Amniotic stem cell (primary cell): ENCODE measurements at places on chromosomes 4 and X.
A peak's percentile ranks its signal among the peaks of the same experiment; 100 is the strongest.

DNA sequence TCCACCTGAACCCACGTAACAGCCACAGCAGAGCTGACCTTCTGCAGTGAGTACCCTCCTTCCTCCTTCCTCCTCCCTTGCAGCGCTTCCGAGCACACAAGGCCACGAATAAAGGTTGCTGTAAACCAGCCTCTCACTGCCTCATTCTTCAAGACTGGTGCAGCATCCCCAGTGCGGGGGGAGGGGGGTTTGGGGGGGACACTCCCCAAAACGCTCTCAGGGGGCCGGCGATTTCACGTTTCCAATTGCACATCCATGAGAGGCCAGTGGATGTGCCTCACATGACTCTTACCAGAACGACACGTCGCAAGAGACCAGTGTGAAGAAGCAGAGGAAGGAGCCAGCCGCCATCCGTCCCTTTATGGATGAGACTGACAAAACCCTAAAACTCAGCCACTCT, 5.2 kb downstream of the DHRSX start:
- DNase-seq, result no peak

- no peak for DNase-seq
Observed at GRCh38 chrX:78931814-78932213, 13.4 kb upstream of the P2RY10 start.

GRCh38 chr4:99438405-99438780, 3.3 kb upstream of the ADH7 start:
- DNase-seq, result no peak

- peak; percentile 31 for DNase-seq
Observed at GRCh38 chrX:71543316-71543715, 10.4 kb downstream of the OGT start.

DNA sequence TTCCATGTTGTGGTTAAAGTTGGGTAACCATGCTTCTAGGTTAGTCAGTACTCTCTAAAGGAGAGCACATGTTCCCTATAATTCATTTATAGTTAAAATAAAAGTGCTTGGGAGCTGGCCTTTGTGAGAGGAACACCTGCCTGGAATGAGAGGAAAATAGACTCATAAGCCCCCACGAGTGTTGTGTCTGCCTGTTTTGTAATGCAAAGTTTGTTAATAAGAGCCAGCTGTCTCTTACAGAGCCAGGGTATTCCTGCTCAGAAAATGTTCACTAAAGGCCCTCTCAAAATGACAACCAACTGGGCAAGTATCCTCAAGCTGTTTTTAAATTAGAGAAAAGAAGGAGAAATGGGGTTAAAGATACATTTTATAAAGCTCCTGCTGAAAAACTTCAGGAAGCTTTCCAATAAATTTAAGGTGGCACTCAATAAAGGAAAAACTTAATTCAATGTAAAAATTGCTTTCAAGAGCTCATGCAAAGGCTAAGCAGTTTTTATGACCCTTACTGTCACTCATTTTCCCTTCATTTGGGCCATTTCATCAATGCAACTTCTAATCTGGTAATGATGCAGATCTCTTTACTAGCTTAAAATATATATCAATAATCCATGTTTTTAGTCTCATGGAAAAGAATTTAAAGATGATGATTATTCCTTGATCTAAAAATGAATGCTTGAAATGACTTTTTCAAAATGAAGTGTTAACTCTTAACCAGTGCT, 793.6 kb downstream of the STPG2 start:
- no peak for DNase-seq

DNA sequence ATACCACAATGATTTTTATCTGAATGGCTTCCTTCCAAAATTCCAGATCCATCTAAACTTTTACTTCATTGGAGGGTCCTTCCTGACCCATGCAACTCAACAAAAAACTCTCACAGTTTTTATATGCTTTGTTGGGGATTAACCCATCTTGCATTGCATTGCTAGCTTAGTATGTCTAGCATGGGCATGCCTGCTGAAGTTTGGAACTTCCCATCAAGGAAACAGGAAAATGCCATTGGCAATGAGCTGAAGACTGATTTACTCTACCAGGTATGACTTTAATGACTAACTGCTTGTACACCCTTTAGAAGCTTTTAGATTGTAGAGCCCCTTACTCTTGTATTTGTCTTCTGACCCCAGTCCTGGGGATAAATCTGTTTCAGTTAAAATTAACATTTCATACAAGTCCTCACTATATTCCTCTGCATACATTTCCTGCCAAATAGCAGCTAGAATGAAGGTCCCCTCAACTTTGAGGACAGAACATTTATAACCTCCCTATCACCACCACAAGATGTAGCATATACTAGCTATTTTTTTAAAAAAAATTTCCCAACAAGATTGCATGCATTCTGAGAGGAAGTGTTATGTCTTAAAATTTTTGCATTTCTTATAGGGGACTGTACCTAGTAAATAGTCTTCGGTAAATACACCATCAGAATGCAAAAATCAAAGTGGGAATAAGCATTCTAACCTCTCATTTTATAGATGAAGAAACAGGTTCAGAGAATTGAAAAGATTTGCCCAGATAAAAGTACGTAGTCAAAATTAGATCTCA, 52.5 kb upstream of the ATXN3L start:
- DNase-seq, result no peak

- DNase-seq, result no peak
Observed at GRCh38 chrX:84909151-84909550, 94.5 kb upstream of the APOOL start.

GRCh38 chr4:147780137-147780777, 48.4 kb downstream of the ARHGAP10 start:
- DNase-seq, result no peak

DNA sequence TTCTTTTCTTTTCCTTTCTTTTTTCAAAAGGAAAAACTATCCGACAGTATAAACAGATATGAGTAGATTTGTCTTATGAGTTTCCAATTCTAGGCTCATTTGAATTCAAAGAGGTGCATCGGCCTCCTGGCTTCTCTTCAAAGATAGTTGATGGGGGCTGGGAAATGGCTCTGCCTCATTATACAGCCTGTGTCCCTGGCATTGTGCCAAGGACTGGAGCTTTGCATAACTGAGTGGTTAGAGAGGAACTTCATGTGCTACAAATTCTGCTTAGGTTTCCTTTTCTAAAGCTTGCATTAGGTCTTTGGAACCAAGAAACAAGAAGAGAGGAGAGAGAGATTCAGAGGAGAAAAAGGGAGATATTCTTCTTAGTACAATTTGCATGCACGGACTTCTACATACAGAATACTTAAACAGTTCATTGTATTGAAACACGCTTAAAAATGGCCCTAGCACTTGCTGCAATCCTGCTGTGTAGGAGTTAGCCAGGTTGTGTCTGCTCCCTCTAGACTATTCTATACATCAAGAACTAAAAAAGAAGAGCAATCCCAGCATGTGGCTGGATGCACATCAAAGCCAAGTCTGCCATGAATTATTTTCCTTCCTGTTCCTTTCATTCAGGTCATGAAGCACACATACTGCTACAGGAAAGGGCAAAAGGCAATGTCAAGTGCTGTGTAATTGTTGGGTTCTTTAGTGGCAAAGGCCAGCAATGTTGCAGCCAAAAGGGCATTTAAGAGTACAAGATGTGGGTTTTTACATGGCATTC, 70.9 kb downstream of the INTS12 start:
- DNase-seq, result no peak

DNA sequence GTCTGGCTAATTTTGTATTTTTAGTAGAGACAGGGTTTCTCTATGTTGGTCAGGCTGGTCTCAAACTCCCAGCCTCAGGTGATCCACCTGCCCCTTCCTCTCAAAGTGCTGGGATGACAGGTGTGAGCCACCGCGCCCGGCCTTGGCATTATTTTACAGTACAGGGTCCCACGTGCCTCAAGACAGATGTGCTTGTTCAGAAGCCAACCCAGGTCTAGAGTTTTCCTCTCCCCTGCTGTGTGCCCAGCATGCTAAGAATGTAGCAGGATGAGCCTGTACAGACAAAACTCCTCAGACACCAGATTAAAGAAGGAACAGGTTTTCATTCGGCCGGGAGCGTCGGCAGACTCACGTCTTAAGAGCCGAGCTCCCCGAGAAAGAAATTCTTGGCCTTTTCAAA, 42.2 kb downstream of the CRLF2 start:
- DNase-seq, result no peak

GRCh38 chr4:86834901-86835300, 14.3 kb downstream of the SLC10A6 start:
- DNase-seq, result no peak

DNA sequence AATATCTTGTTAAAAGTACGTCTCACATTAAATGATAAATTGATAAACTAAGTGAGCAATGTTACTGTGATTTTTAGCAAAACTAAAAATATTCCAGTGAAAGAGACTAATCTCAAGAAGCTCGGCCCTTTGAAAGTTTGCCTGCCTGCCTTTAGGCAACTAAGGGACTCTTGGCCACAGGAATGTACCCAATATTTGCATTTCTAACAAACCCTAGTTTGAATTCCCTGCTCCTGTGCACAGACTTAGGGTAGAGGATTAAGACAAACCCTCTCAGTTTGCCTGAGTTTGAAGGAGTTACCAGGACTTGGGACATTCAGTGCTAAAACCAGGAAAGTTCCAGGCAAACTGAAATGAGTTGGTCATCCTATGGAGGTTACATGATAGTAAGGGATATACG, 157.1 kb downstream of the SCFD2 start:
- DNase-seq, result no peak

- DNase-seq, result no peak
Observed at GRCh38 chr4:37358748-37359147, 114.2 kb downstream of the NWD2 start.

DNA sequence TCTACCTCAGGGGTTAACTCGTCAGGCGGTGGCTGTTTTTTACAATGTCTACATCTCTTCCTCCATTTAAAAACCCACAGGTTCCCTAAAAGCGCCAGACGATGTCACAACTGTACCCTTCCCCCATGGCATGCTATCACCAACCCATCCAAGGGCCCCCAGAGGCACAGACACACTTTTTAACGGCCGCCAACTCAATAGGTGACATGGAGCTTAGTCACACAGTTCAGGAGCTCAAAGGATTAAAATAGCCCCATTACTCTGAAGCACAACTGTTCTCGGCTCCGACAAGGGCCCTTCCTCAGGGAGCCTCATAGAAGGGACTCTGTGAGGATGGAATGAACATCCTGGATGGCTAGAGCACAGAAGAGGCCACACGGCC, 12.4 kb downstream of the SH3KBP1 start:
- no peak for DNase-seq

DNA sequence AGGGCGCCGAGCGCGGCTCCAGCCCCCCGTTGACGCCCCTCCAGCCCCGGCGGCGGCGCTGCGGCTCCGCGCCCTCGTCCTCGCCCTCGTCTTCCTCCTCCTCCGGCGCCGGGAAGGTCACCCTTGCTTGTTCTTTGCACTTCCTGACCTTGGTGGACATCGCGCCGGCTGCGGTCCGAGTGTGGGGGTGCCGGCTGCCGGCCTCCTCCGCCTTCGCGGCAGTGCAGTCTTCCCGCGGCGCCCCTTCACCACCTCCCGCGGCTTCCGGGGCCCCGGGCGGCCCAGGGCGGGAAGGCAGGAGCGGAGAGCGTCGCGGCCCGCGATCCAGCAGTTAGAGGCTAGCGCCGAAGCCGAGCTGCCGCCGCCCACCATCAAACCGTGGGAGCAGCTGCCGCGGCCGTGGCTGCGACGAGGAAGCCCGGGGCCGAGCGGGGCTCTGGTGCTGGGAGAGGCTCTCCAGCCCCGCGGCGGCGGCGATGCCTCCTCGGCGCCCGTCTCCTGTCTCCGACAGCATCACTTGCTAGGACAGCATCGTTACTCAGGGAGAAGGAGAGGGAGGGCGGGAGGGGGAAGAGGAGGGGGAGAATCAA, at the start of gene TRPC3:
Gene TRPC3 (minus strand): TSS at position 540 of the 590 bp plus-strand sequence. CDS start 380 bp downstream, at position 160.
- no peak for DNase-seq

DNA sequence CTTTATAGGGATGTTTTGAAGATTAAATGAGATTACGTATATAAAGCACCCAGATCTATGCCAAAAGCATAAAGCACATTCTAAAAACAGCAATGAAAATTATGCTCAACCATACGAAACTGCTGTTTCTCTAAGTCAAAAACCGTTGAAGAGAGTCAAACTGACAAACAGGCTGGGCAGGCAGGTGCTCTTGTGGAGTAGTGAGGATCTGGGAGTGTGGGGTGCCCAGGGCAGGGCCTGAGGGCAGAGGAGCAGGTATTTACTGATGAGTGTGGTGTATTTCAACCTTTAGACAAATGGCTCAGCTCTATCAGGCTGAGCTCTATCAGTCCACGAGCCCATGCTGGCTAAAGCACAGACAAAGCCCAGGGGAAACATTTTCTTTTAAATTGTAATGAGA, 40.4 kb downstream of the RELL1 start:
- no peak for DNase-seq

GRCh38 chr4:20565075-20565721, 135.1 kb upstream of the PACRGL start:
- no peak for DNase-seq

- DNase-seq, result no peak
Observed at GRCh38 chr4:120916937-120917336, 5.6 kb downstream of the PRDM5 start.

GRCh38 chrX:47608130-47608810, 11.4 kb downstream of the SYN1 start:
- no peak for DNase-seq

DNA sequence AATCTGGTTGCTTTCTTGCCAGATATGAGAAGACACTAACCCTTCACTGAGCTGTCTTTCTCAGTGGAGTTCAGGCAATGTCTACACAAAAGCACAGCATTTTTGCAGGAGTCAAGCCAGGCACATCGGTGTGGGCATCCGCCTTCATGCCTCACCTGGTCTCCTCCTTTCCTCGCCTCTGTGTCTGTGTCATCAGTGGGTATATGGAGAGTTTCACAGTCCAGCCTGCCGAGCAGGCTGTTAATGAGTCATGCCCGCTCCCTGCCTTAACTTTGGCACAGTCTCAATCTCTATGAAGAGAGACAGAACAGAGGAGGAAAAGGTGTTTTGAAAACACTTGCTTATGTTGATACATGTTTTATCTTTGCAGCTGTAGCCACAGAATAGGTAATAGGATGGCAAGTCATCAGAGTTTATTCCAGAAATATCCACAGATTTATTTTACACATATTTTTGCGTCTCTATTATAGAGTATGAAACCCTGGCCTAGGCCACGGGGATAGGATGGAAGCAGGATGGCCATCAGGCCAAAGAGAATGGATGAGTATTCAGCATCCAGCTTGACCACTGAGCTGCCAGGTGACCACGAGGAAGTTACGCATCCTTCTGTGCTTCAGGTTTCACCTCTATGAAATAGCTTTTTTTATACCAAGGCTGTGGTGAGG, 32.8 kb upstream of the MAML3 start:
- DNase-seq, result no peak

DNA sequence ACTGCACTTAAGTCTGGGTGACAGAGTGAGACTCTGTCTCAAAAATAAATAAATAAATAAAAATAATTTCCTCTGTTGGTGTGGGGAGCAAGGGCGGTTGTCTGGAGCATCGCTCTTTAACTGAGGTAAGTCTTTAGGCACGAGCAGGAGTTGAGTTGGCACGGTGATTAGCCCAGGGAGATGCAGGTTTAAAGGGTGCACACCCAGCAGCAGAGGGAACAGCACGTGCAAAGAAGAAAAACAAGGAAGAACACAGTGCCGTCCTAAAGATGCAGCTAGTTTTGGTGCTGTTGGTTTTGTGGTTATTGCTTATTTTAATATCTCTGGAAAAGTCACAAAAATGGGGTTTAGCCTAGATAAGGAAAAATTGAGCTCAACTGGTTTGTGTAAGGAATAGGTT, 87.8 kb downstream of the DHX15 start:
- no peak for DNase-seq

GRCh38 chr4:183354219-183354618, 32.0 kb upstream of the CLDN24 start:
- no peak for DNase-seq

GRCh38 chr4:167079762-167080161, 154.5 kb downstream of the SPOCK3 start:
- DNase-seq, result no peak
